ENCODE measurements at places on chromosomes 11 and 22.

DNA sequence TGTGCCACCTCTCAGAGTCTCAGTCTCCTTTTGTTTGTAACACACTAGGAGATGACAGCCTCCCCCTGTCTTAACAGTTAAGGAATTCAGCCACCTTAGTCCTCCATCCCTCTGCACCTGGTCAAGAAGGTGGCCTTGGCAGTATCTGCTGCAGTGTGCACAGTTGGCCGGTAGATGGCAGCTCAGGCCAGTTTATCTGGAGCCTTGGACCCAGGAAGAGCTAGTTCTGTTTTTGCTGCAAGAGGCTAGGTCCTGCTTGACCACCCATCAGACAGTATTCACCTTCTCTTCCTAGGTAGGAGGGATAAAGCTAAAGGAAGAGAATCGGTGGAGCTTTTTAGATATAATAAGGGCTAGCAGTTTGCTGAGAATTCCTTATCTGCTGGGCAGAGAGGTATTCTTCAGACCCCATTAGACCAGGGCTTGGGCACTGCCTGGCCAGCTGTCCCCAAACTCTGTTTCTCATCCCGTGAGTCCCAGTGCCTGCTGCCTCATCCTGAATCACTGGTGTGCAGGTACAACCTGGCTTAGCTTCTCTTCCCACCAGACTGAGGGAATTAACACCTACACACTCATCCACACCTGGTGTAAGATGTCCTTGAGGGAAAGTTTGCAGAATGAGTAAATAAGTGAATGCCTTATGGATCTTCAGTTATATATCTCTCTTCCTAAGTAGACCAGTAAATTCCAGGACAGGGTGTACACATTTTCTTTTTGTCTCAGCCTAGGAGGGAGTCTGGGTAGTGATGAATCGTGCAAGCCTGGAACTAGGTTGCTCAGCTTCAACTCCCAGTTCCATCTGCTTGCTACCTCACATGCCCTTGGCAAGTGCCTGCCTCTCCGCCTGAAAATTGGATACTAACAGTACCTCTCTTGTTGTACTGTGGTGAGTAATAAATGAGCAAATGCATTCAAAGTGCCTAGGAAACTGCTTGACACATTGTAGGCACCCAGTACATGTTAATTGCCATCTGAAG is 70.8 kb upstream of the NARS2 start:
- H3K4me1 ChIP-seq = no peaks in the 10 kb centered on the region
- H3K4me3 ChIP-seq = no peak overlapping the region
- H3K36me3 ChIP-seq = no peaks in the 10 kb centered on the region
- peak; percentile 21 for DNase-seq
- H3K27me3 ChIP-seq = no peaks in the 10 kb centered on the region

GRCh38 chr22:25094579-25094978 is 105.1 kb upstream of the CRYBB3 start:
- H3K27ac ChIP-seq = no peak overlapping the region
- no peaks in the 10 kb centered on the region for H3K4me1 ChIP-seq
- no peak overlapping the region for H3K4me3 ChIP-seq

GRCh38 chr11:107689317-107690202 is 22.3 kb downstream of the SLN start:
- no peak overlapping the region for H3K4me3 ChIP-seq
- no peaks in the 10 kb centered on the region for H3K4me1 ChIP-seq
- no peak overlapping the region for H3K27ac ChIP-seq
- H3K36me3 ChIP-seq = no peaks in the 10 kb centered on the region

GRCh38 chr11:46305295-46305694 is 27.8 kb downstream of the CREB3L1 start:
- peaks cover 5% of the 10 kb centered on the region for H3K4me1 ChIP-seq
- no peaks in the 10 kb centered on the region for H3K36me3 ChIP-seq
- no peak overlapping the region for H3K27ac ChIP-seq
- H3K4me3 ChIP-seq = no peak overlapping the region
- DNase-seq = no peak

- peaks cover 5% of the 10 kb centered on the region for H3K4me1 ChIP-seq
- H3K36me3 ChIP-seq = no peaks in the 10 kb centered on the region
- no peak overlapping the region for H3K4me3 ChIP-seq
- H3K27me3 ChIP-seq = no peaks in the 10 kb centered on the region
- no peak for DNase-seq
- H3K27ac ChIP-seq = no peak overlapping the region
Observed at GRCh38 chr22:50084080-50084477, 1.1 kb downstream of the MLC1 start.

- no peaks in the 10 kb centered on the region for H3K36me3 ChIP-seq
- DNase-seq = no peak
- peaks cover 31% of the 10 kb centered on the region for H3K4me1 ChIP-seq
- H3K4me3 ChIP-seq = no peak overlapping the region
- no peak overlapping the region for H3K27ac ChIP-seq
- H3K27me3 ChIP-seq = peaks cover 49% of the 10 kb centered on the region
Observed at GRCh38 chr11:16603245-16603644, 135.2 kb upstream of the C11orf58 start.

Measured in effector memory CD4-positive, alpha-beta T cell (primary cell).